ENCODE measurements at places on chromosomes 16 and 17.

DNA sequence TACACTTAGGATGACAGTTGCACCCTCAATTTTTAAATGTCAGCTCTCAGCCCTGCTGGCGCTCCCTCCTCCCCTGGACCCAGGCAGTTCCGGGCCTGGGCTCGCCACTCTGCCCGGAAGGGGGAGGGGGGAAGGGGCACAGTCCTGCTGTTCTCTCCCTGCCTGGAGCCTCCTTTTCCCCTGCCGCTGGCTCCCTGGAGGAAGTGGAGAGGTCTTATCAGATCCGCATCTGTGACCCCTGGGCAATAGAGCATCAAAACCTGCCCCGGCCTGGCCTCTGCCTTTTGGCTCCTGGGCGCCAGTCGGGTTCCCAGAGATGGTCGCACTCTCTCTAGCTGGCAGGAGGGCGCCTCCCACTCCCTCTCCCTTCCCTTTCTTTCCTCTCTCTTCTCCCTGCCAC is 149.3 kb downstream of the IRF8 start:
- no peak for DNase-seq

- no peak for DNase-seq
These were observed 66.9 kb downstream of the MYO18A start for GRCh38 chr17:29113334-29113733.

GRCh38 chr17:1744551-1745512 is 2.2 kb downstream of the SERPINF2 start:
- DNase-seq, result no peak

DNA sequence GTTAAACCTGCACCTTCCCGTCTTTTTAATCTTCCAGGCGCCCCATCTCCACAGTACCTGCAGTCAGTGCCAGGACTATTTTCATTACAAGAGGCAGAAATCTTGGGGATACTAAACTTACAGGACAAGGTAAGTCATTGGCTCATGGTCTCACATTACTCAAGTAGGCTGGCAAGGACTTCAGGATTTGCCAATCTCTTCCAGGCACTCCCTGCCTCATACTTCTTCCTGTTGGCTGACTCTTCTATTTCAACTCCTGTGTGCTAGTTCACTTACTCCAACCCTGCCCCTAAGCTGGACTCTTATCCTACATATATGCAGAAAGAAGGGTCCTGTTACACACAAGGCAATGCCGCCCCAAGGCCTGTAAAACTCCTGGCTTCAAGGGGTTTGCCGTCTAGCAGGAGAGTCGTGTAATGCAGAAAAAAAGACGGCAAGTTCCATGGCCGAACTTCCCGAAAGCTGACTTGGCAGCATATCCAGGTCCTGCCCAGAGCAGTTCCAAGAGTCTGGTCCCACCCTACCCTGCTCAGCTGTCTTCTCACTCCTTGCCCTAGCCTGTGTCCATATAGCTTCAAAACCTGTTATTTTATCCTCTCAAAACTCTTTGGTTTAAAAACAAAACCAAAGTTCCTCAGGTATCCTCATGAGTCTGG is 14.8 kb downstream of the ERN1 start:
- DNase-seq, result peak; percentile 74

GRCh38 chr17:55463600-55463999 is 42.0 kb upstream of the MMD start:
- no peak for DNase-seq

- no peak for DNase-seq
These were observed 2.2 kb upstream of the NF1 start for GRCh38 chr17:31092475-31093064.

GRCh38 chr17:56985371-56986162 is 7.6 kb downstream of the SCPEP1 start:
- DNase-seq, result no peak

- DNase-seq, result no peak
These were observed 218.8 kb downstream of the RAB11FIP4 start for GRCh38 chr17:31609996-31610910.

DNA sequence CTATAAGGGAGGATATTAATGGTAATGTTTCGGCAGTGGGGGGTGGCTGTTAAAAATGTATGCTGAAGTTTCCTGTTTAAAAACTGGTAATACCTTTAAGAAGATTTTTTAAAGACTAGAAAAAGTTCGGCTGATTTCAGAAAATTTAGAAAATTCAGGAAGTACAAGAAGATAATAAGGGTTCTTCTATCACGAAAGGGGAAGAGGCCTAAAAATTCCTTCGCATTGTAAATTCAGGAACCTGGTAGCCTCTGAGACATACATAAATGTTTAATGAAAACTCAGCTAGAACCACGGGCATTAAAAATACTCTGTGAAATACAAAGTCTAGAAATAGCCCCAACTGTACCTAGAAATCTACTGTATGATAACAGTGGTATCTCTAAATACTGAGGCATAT is 181.2 kb downstream of the PARN start:
- DNase-seq, result no peak

GRCh38 chr16:84044118-84044488 is 1.5 kb upstream of the SLC38A8 start:
- no peak for DNase-seq

- no peak for DNase-seq
These were observed 196.8 kb downstream of the CBLN1 start for GRCh38 chr16:49084628-49085390.

GRCh38 chr17:83018658-83019193 is 60.7 kb upstream of the METRNL start:
- no peak for DNase-seq

GRCh38 chr16:3509470-3509928 is 8.7 kb downstream of the CLUAP1 start:
- no peak for DNase-seq

GRCh38 chr17:43570518-43570928 is 24.4 kb upstream of the ETV4 start:
- no peak for DNase-seq

DNA sequence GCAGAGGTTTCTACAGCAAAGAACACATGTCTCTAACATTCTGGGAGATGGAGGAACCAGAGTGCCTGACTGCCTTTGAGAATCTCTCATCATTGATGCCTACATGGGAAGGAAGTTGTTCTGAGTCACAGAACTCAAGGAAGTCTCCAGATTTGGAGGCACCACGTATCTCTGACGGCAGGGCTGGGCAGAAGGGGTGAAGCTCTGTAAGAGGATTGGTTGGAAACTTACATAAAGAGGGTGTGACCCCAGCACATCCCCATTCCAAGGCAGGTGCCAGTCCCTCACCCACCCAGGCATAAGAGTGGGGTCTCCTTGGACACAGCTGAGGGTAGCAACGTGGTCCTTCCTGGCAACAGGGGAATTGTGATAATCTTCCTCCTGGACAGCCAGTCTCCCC is 17.4 kb downstream of the TNFRSF13B start:
- DNase-seq, result no peak

- DNase-seq, result no peak
These were observed 4.4 kb downstream of the EPN3 start for GRCh38 chr17:50536683-50537646.

DNA sequence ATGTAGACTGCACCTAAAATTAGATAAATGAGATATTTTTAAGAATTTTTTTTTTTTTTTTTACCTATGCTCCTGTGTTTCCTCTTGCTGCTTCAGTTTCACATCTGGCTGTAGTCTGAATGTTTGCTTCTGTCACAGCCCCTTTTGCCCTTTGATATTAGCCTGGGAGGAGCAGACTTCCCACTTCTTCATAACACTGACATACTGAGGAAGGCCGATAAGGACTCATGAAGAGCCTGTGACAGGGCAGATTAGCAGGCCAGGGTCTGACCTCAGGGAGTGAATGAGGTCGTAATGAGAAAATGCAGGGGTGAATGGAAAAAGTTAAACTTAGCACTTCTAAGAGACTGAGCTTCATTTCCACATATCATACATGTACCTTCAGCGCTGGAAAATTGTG is at the start of gene SLFN14:
Gene SLFN14 (minus strand): TSS at position 117 of the 400 bp plus-strand sequence. CDS start 2,757 bp downstream, outside the sequence.
- DNase-seq, result no peak

- no peak for DNase-seq
These were observed 161.0 kb upstream of the NLRP1 start for GRCh38 chr17:5745111-5745813.

GRCh38 chr17:12568358-12569251 is 97.1 kb upstream of the MYOCD start:
- DNase-seq, result no peak

DNA sequence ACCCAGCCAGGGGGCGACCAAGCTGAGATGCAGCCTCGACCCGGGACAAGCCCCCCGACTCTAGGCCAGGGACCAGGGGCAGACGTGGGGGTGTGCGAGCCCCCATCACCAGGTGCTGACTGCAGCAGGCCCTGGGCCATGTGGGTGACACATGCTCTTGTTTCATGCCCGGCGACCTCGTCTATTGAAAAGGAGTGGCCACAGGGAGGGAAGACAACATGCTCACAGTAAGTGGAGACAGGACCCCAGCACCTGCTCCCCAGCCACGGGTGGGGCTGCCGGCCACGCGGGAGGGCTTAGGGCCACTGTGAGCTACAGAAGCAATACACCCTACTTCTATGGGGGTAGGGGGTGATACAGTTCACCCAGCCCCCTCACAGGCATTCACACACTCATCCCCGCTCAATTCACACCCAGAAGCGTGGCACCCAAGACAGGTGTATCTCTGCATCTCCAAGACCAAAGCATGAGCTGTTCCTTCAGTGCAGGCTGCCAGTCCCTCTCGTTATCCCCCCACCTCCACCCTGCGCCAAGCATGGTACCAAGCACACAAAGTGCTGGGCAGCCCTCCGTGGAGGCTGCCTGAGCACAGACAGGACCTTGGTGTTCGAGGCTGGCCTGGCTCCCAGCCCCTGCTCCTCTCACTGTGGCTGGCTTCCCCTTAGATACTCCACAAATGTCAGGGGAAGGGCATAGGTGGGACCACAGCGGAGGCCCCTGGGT is 13.6 kb downstream of the VASN start:
- no peak for DNase-seq

DNA sequence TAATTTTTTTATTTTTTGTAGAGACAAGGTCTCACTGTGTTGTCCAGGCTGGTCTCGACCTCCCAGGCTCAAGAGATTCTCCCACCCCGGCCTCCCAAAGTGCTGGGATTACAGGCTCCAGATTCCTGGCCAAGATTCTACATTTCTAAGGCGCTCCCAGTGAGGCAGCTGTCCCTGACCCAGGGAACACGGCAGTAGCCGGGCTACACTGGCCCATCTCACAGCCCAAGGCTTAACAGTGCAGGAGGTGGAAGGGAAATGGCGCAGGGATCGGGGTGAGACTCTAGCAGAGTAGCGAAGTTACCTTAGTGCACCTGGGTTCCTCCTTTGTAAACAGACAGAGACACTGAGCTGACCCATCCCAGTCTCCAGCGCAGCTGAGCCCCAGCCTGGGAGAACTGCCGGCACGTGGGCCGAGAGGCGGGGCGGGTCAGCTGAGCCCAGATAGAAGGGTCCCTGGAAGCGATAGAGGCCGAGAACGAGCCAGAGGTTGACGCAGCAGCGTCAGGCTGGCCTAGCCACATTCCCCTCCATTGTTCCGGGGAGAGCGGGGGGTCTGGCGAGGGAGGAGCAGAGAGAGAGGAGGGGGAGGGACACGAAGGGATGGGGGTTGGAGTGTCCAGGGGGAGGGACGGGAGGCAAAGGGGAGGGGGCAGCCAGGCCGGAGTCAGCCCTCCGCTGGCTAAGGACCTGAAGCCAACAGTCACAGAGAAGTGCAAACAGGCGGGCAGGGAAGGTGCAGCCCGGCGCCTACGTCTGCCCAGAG is 2.5 kb downstream of the CARHSP1 start:
- peak; percentile 74 for DNase-seq

- no peak for DNase-seq
These were observed 18.2 kb upstream of the SP6 start for GRCh38 chr17:47869114-47869513.

GRCh38 chr17:27454089-27454488 is 2.2 kb upstream of the KSR1 start:
- DNase-seq, result no peak

GRCh38 chr17:28916302-28916934 is 13.5 kb upstream of the DHRS13 start:
- DNase-seq, result peak; percentile 44

DNA sequence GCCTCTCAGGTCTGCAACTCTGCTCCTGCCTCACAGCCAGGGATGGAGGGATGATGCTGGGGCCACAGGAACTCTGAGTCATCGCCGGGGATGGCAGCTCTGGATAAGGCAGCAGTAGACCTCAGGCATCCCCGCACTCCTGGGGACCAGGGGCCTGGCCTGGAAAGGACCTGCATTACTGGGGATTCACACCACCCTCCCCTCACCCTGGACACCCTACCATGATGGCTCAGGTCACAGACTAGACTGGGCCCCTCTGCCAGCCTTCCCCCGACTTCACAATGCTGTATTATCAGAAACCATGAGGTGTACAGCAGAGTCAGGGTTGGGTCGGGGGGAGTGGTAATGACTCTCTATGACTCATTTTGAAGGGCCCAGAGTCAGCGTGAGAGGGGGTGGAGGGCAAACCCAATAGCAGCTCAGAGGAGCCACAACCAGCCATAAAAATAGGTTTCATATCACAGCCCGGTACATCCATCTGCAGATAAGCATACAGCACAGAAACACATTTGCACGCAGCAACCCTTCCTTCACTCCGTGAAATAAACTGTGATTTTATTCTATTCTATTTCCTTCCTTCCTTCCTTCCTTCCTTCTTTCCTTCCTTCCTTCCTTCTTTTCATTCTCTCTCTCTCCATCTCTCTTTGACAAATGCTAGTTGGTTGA is 28.8 kb downstream of the DYNLRB2 start:
- DNase-seq, result no peak

- no peak for DNase-seq
These were observed 16.0 kb downstream of the VAC14 start for GRCh38 chr16:70784692-70785555.

GRCh38 chr17:75110234-75110937 is 617 bp downstream of the ARMC7 start:
- no peak for DNase-seq

GRCh38 chr16:81703177-81704155 is 75.6 kb upstream of the PLCG2 start:
- peak; percentile 88 for DNase-seq

DNA sequence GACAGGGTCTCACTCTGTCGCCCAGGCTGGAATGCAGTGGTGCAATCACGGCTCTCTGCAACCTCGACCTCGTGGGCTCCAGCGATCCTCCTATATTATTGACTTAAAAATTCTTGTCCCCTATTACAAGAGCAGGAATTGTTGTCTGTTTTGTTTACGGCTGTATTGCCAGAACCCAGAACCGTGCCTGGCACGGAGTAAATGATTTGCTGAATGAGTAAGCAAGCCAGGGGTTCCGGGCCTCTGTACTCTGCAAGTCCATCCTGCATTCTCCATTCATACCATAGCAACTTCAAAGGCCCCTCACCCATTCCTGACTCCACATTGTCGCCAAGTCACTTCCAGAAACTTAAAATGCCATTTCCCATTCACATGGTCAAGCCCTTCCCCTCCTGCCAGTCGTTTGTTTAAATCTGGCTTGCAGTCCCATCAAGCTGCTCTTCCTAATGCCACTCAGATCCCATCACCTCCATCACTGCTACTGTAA is 6.9 kb downstream of the ADCY9 start:
- DNase-seq, result no peak

GRCh38 chr16:87027056-87027616 is 290.1 kb downstream of the C16orf95 start:
- no peak for DNase-seq

DNA sequence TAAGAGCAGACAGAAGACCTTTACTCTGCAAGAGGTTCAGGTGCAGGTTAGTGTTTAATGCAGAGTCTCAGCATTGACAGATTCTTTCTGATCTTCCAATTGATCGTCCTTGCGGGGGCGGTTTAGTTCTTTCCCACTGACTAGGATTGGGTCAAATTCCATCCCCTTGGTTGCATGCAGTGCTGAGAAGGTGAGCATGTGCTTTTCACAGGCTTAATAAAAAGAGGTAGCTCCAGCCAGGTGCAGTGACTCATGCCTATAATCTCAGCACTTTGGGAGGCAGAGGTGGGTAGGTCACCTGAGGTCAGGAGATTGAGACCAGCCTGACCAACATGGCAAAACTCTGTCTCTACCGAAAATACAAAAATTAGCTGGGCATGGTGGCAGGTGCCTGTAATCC is 7.5 kb upstream of the ITGAD start:
- no peak for DNase-seq
